ENCODE measurements at places on chromosomes 6 and 20. TPM values are rescaled to one million over a fixed set of nuclear protein-coding genes. Genes with fewer than 3 reads are reported as not detected.

The MKKS gene
- 7.9 TPM for total RNA-seq

The C6orf141 gene
- not detected for total RNA-seq

The PDYN gene
- not detected for total RNA-seq

The KIF25 gene
- total RNA-seq, result not detected

The ADGRG6 gene
- total RNA-seq, result 104 TPM

The NT5E gene
- 68.0 TPM for total RNA-seq

The NOL4L gene
- total RNA-seq, result 11.3 TPM

The KCNK5 gene
- total RNA-seq, result 0.15 TPM

The LHFPL5 gene
- not detected for total RNA-seq
